ENCODE measurements at places on chromosomes 11 and 22. TPM values are rescaled to one million over a fixed set of nuclear protein-coding genes. Genes with fewer than 3 reads are reported as not detected.

BCR gene
- 8.4 TPM for total RNA-seq

OR2AG1 gene
- total RNA-seq = not detected

GPR83 gene
- 0.06 TPM for total RNA-seq

PRDM11 gene
- 13.1 TPM for total RNA-seq

SHANK3 gene
- total RNA-seq = 0.62 TPM

POTEH gene
- 1.2 TPM for total RNA-seq

TSSK2 gene
- total RNA-seq = not detected

OR51E2 gene
- total RNA-seq = 0.37 TPM

IGLL1 gene
- not detected for total RNA-seq

OR51B4 gene
- 6.9 TPM for total RNA-seq

SCGB1C1 gene
- total RNA-seq = not detected

RBMXL2 gene
- total RNA-seq = not detected

GRCh38 chr11:2200957-2201519, 29.4 kb upstream of the TH start:
- no peak for DNase-seq

- DNase-seq = no peak
Measured at GRCh38 chr11:123519055-123519796, 89.2 kb downstream of the GRAMD1B start.

GRCh38 chr11:2886191-2886894, 768 bp upstream of the CDKN1C start:
- DNase-seq = no peak

GRCh38 chr11:33321422-33321821, 64.2 kb downstream of the HIPK3 start:
- DNase-seq = no peak

DNA sequence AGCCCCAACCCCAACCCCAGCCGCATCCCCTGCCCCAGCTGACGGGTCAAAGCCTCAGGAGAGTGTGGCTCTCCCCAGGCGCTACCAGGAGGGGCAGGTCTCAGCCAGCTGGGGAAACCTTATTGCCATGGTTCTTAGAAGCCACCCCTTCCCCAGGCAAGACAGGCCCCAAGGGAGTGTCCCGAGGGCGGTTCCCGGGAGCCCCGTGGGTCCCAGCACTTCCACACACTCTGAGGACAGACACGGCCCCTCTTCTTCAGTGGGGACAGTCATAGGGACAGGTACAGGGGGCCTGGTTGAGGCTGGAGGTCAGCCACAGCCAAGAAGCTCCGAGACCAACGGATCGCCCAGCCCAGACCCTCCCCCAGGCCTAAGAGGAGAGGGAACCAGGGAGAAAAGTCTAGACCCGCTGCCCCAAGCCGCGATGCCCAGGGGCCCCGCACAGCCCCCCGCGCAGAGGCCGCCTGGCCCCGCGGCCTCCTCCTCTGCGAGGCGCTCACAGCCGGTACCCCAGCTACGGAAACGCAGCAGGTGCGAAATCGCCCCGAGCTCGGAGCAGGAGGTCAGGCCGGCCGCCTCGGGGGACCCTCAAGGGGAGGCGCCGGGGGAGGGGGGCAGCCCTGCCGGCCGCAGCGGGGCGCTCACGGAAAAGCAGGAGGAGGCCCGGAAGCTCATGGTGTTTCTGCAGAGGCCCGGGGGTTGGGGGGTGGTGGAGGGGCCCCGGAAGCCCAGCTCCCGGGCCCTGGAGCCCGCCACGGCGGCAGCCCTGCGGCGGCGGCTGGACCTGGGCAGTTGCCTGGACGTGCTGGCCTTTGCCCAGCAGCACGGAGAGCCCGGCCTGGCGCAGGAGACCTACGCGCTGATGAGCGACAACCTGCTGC, 2.6 kb downstream of the KLHDC7B start:
- no peak for DNase-seq

- DNase-seq = no peak
Measured at GRCh38 chr22:24209687-24210086, 28.4 kb downstream of the SUSD2 start.

GRCh38 chr11:3745161-3745560, 52.2 kb downstream of the NUP98 start:
- no peak for DNase-seq

GRCh38 chr11:62603776-62604299, 2.2 kb upstream of the MTA2 start:
- no peak for DNase-seq

- no peak for DNase-seq
Measured at GRCh38 chr11:29773656-29774264, 243.1 kb downstream of the KCNA4 start.

GRCh38 chr11:77619576-77620198, 17.9 kb downstream of the CLNS1A start:
- DNase-seq = peak; percentile 14

GRCh38 chr11:26225646-26226045, 106.3 kb upstream of the ANO3 start:
- DNase-seq = no peak

- peak; percentile 32 for DNase-seq
Measured at GRCh38 chr11:36492724-36493304, 17.3 kb downstream of the TRAF6 start.

DNA sequence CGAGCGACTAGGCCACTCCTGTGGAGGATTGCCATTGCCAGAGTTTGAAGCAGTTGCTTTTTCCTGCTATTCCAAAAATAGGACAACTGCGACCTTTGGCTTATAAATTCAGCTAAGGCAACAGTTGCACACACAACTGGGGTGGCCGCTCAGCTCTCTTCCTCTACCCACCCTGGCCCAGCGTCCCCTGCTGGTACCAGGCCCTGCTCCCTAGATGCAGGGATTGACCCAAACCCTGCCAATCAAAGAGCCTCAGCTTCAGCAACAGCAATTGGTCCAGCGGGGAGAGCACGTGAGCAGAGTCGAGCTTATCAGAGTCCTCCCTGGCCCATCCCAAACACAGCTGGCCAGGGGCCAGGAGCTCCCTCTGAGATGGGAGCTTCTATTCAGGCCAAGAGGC, 22.0 kb upstream of the CABP2 start:
- no peak for DNase-seq

DNA sequence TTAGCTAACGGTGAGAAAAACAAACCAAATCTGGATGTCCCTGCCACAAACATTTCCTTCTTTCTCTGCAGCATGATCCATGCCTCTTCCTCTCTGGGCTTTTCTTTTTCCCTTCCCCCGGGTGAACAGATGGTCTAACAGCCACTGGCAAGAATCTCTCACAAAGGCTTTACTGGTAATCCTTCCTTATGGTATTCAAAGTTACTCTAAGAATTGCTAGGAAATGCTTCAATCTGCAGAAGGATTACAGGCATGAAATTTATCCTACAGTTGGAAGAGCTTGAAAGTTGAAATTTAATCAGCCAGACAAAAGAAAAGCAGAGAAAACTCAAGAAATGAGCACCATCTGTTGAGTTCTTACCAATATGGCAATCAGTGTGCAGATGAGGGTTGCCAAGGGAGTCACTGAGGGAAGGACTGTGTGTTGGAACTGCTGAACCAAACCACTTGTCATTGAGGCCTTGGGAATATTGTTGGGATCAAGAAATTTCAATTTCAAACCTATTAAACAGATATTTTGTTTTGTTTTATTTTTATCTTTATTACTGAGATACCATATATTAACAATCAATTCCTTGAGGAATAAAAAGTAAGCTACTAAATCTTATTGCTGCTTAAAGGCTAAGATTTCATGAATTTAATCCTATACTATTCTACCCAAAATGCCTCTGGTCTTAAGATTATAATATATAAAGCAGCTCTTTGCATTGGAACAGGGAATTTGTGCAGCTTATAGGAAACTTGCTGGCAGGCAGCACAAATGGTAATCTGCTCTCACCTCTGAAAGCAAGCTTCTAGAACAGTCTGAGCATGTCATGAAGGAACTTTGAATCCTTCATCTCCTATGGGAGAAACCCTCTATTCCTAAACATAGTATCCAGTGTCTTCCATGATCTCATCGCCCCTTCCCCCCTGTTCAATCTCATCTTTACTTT, 29.7 kb upstream of the NDUFC2 start:
- no peak for DNase-seq

GRCh38 chr11:75801362-75802020, 13.5 kb upstream of the UVRAG start:
- no peak for DNase-seq

DNA sequence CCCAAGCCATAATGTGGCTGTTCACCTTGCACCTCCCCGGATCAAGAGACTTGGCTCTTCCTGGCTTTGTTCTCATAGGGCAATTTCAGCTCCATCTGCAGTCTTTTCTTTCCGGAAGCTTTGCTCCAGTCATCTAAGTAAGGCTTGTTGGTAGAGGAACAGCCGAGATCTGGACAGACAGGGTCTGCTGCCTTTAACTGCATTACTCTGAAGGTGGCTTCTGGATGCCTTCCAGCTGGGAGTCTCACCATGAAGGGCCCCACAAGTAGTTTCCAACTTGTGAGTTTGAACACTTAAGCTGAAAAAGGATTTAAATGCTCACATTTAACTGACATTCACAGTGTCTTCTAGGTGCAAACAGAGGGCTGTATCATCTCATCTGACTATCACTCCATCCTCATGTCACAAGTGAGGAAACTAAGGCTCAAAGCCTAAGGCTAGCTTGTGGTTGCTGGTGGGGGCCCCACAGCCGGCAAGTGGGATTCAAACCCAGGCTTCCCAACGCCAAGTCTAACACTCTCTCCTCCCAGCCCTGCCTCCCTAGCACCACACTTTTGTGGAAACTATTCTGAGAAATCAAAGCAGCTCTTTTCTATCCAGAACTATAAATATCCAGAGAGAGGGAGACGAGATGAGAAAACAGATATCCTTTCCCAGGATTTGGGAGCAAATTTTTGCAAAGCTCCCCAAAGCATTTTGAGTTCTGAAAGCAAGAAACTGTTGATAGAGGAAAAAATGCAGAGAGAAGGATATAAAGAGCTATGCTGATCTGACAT, 58.4 kb downstream of the GALNT18 start:
- no peak for DNase-seq

DNA sequence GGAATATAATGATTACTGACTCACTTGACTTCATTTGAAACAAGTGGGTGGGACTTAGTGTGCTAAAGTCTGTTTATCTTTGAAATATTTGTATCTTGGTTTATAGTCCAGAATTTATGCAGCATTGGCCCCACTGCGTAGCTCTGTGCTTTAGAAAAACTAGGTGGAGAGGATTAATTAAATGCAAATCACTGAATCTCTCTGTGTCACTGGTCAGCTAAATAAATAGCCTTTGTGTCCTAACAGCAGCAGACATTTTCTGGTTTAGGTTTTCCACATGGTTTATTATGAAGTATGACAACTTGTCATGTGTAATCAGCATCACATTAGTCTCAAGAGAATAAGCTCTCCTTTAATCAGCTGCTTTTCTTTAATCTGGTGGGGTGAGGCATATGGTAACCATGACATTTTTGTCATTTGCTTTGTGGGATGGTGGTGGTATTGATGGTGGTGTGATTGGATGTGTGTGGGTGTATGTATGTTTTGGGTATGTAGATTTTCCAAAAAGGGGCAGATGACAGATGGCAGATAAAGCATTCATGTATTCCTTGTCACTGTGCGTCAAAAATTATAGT, 33.9 kb downstream of the BCL2L13 start:
- DNase-seq = no peak

- DNase-seq = peak; percentile 82
Measured at GRCh38 chr11:122186439-122187080, 70.5 kb upstream of the BLID start.

DNA sequence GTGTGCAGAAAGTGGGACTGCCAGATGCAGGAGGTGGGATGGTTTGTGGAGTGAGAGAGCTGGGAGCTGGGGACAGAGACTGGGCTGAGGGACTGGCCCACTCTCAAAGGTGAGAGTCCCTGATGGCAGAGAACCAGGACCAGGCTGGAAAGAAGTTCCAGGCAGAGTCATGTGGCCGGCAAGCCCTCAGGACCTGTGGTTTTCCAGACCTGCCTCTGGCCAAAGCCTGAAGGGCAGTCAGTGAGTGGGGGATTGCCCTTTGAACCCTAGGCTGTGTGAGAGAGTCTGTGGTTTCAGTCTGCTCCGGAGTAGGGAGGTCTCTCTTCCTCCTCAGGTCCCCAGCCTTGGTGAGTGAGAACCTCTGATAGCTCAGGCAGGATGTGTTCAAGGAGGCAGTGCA, 17.0 kb downstream of the KCNC1 start:
- no peak for DNase-seq

DNA sequence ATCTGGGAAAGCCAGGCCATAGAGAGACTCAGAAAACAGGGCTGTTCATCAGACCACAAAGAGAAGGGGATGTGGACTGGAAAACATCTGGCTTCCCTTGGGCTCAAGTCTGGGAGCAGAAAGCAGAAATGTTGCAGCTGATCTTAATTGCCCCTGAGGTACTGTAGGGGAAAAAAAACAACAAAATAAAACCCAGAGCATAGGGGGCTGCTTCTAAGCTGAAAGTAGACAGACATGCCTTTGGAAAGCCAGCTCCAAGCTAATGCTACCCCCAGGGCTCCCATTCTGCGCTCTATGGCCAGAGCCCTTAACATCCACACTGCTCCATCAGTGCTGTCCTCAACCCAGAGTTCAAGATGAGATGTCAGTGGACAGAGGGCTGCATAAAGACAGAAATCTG, 2.0 kb upstream of the PACSIN3 start:
- DNase-seq = no peak

DNA sequence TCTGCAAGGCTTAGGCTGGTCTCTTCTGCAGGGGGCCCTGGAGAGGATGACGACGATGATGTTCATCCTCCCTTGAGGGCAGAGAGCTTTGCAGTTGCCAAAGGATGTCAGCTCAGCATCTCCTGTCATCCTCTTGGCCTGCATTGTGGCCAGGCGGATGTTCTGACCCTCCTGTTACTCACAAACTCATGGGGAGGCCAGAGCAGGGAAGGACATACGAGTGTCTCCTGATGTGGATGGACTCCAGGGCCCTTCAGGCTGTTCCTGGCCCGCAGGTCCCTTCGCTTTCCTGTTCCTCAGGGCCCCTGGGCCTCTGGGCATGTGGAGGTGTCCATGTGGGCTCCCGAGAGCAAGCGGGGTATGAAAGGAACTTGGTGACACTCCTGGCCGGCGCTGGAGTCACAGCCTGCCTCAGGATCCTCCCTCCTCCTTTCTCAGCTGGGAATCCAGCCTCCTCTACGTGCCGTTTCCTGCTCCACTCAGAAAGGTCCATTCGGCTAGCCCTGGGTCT, 8.5 kb downstream of the ADORA2A start:
- no peak for DNase-seq

DNA sequence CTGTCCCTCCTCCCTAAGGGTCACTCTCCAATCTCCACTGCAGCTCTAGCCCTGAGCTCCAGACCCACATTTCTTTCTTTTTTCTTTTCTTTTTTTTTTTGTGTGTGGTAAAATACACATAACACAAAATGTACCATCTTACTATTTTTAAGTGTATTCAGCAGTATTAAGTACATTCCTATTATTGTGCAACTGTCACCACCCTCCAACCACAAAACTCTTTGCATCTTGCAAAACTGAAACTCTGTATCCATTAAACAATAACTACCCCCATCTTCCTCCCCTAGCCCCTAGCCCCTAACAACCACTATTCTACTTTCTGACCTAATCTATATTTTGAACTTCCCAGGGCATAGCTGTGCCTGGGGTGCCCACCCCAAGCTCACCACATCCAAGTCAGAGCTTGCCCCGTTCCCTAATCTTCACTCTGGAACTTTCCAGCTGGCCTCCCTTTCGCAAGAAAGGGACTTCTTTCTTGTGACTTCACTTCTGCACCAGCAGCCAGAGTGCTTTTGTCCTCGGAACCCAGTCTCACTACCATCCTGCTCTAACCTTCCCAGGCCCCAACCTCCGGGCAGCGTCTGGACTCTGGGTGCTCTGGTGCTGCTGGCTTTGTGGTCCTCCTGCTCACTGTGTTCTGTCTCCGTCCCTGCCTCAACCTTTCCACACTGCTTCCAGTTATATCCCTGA, 30.7 kb downstream of the PARVG start:
- DNase-seq = no peak

Data from H4 (cell line).